SJSA1 (cell line): ENCODE measurements at places on chromosomes 12 and 14. TPM values are rescaled to one million over a fixed set of nuclear protein-coding genes. Genes with fewer than 3 reads are reported as not detected.

The CLEC1A gene
- not detected in 2 replicates for total RNA-seq

The SLC5A8 gene
- total RNA-seq, result not detected in 2 replicates

The PAX9 gene
- total RNA-seq, result 1.0 and 3.8 TPM in 2 replicates

The SLC4A8 gene
- 6.2 and 29.0 TPM in 2 replicates for total RNA-seq

The AMN gene
- not detected in 2 replicates for total RNA-seq

The DEGS2 gene
- not detected in 2 replicates for total RNA-seq

DNA sequence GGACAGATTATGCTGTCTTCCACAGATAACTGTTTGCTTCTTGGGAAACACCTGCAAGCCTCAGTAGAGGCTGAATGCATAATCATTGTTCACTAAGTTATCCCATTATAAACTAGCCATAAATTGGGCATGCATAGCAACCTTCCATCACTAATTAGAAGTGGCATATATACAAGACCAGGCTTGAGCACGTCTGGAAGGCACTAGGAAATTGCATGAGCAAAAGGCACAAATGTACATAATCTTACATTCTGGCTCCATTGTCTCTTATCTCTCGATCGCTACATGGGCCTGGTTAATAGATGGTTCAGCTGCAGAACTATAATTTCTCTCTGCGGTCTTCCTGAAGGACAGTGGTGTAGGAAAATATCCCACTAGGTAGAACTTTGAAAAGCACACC lies 679.2 kb downstream of the RPL10L start:
- H3K27ac ChIP-seq, result no peak overlapping the region
- no peak overlapping the region for H3K4me3 ChIP-seq
- H3K36me3 ChIP-seq, result no peaks in the 10 kb centered on the region
- H3K4me1 ChIP-seq, result no peaks in the 10 kb centered on the region
- DNase-seq, result no peak

DNA sequence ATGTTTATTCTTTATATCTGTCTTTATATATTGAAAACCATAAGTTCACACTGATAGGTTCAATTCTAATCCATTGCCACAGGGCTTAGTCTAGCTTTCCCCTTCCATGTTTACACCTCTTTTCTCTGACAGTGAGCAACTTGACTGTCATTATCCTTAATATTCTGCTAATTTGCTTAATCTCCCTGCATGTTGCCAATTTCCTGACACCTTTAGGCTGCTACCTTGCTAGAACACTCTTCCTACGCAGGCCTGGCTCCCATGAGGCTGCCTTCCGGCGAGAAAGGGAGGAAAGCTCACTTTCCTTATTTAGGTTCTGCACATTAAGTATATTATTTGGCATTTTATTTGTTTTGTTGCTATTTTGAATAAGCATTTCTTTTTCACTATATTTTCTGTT lies 12.8 kb upstream of the FRS2 start:
- no peak overlapping the region for H3K27ac ChIP-seq
- no peak overlapping the region for H3K4me3 ChIP-seq
- no peak for DNase-seq
- no peaks in the 10 kb centered on the region for H3K27me3 ChIP-seq

DNA sequence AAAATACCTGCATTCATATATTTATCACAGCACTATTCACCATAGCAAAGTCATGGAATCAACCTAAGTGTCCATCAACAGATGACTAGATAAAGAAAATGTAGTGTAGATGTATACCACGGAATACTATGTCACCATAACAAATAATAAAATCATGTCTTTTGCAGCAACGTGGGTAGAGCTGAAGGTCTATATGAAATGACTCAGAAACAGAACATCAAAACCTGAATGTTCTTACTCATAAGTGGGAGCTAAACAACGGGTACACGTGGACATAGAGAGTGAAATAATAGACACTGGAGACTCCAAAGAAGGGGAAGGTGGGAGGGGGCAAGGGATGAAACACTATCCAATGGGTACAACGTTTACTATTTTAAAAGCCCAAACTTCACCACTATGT lies 37.9 kb downstream of the SLC38A1 start:
- DNase-seq, result no peak
- no peaks in the 10 kb centered on the region for H3K27me3 ChIP-seq
- H3K4me3 ChIP-seq, result no peak overlapping the region
- H3K27ac ChIP-seq, result no peak overlapping the region
- H3K36me3 ChIP-seq, result no peaks in the 10 kb centered on the region; the same call in 1 of the 2 replicates
